ENCODE measurements at places on chromosomes 6 and 20. TPM values are rescaled to one million over a fixed set of nuclear protein-coding genes. Genes with fewer than 3 reads are reported as not detected.

GRCh38 chr6:85402071-85402470, 47.8 kb upstream of the NT5E start:
- no peak for DNase-seq

GRCh38 chr20:14664101-14664500, 326.7 kb upstream of the FLRT3 start:
- no peak for DNase-seq

DNA sequence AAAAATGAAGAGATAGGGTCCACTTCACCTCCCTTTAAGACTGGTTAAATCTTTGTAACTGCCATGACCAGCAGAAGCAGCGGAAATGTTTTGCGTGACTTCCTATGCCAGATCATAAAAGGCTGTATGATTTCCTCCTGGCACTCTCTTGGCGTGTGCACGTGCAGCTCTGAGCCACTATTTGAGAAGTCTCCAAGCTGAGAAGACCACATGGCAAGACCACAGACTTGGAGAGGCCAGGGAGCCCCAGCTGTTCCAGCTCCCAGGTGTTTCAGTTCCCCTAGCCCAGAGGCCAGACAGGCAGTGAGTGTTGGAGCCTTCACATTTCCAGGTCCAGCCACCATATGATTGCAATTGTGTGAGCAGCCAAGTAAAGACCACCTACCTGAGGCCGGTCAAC, 259.3 kb upstream of the RIN2 start:
- DNase-seq: no peak

- no peak for DNase-seq
Observed at GRCh38 chr20:37379967-37380828, 34.3 kb downstream of the SRC start.

GRCh38 chr6:105831311-105832097, 254.6 kb upstream of the PRDM1 start:
- DNase-seq: no peak

- no peak for DNase-seq
Observed at GRCh38 chr6:163940705-163941623, 526.4 kb downstream of the QKI start.

- no peak for DNase-seq
Observed at GRCh38 chr6:27829453-27830211, 82.6 kb downstream of the OR2B2 start.

DNA sequence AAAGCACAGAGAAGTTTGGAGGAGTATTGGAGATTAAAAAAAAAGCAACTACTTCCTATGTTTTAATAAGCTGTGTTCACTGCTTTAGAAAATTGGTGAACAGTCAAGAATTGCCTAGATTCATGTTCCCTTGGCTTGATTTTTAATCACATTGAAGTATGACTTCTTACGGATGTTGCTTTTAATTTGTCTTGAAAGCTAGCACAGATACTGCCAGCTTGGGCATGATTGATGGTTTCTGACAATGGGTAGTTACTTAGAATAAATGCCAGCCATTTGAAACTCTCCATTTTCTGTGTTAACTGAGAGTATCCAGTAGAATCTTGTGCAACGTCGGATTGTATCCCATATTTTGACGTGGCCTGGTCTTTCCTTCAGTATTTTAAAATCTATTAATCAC, 178.0 kb downstream of the DTNBP1 start:
- no peak for DNase-seq

DNA sequence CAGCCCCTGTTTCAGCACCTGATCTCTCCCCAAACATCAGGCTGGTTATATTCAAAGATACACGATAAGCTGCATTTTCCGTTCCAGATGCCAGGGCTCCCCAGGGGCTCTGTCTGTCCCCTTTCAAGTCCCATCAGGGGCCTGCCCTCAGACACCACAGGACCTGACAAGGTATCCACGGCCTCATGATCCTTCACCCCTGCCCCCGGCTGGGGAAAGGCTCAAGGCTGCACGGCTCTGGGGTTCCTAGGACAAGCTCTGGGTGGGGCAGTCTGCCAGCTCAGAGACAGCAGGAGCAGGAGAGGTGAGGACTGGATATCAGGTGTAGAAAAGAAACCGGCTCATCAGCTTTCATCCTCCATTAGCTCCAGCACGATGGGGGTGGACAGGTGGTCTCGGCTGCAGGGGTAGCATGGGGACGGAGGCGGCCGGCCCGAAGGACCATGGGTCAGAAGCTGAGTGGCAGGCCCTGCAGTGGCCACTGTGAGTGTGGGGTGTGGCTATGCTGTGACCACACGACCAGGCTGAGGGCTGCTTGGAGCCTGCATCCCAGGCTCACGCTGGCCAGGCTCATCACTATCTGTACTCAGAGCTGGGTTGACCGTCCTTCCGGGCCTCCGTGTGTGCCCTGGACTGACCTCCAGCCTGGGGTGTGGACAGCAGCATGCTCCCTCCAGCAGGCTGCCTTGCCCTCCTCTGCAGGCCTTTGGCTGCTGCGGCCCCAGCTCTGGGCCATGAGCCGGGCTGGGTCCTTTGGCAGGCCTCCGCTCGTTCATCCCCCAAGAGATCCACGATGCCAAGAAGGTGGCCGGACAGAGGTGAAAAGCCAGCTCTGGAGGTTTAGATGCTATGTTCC, 386.2 kb downstream of the THBS2 start:
- DNase-seq: no peak

DNA sequence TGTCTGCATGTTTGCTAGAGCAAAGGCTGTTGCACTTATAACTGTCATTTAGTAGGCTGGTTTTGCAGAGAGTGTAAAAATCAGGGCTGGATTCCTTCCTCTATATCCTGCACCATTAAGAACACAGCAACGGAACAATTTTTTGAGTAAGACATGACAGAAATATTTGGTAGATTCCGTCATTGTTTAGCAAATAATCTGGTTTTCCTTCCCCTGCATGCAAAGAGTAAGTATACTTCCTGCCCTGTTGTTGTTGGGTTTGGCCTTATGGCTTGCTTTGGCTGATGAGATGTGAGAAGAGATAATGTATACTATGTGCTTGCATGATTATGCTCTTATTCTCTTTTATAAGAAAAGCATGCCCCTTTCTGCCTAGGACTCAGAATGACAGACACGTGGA, 23.8 kb downstream of the MANEA start:
- DNase-seq: no peak

DNA sequence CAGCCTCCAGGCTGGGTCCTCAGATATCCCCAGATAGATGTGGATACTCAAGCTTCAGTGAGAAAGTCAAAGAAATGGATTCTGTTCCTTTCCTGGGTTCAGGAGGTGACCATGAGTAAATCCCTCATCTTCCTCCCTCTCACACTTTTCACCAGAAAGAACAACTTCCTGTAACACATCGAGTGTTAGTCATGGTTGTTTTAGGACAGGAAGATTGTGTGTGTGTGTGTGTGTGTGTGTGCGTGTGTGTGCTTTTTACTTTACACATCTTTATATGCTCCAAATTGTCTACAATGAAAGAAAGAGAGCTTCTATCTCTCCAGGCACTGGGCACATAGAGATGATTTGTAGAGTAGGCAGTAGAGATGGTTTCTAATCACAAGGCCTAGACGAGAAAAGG, 139.9 kb downstream of the TBXT start:
- DNase-seq: no peak

DNA sequence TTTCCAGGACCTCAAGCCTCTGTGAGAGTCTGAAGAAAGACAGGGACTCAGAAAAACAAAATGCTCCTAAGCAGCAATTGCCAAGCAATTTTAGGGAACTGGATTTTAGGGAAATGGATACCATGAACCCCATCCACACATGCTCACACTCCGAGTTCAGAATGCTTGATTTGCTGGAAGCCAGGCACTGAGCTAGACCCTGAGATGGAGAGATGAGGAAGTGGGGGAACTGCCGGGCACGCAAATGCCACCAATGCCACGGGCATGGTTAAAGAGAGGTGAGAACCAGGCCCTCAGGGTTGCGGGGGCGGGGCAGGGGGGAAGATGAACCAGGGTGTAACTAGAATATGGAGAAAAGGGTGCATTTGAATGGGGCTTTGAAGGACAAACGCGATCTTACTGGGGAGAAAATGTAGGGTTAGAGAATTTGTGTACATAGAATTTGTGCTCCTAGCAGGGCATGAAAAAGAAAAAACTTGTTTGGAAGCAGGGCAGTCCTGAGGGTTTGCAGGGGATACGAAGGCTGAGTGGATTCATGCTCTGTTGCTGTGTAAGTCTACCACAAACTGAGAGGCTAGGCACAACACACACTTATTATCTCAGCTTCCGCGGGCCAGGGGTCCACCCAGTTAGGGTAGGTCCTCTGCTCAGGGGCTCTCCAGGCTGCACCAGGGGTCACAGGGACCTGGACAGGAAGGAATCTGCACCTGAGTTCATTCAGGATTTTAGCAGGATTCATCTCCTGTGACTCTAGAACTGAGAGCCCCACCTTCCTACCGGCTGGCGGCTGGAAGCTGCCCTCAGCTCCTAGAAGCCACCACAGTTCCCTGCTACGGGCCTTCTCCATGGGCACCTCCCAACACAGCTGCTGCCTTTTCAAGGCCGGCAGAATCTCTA, 108.0 kb downstream of the SNX5 start:
- no peak for DNase-seq

GRCh38 chr6:33156561-33156960, 35.7 kb downstream of the COL11A2 start:
- no peak for DNase-seq

- no peak for DNase-seq
Observed at GRCh38 chr6:107801173-107801886, 22.8 kb downstream of the SCML4 start.

DNA sequence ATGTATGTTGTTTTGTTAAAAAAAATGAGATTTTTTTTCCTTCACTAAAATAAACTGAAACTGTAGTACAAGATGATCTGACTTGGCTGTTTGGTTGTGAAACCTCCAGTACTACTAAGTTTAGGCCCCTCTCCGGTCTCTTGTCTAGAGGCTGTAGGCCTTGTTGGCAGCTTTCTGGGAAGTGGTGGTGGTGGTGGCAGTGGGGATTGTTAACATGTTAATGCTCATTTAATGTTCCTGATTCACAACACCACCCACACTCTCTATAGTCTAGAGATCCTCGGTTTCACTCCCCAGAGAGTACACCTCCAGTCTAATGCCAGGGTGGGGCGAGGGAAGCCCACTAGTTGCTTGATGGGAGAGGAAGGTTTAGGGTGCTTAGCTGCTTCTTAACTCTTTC, 24.1 kb downstream of the STK4 start:
- DNase-seq: no peak

DNA sequence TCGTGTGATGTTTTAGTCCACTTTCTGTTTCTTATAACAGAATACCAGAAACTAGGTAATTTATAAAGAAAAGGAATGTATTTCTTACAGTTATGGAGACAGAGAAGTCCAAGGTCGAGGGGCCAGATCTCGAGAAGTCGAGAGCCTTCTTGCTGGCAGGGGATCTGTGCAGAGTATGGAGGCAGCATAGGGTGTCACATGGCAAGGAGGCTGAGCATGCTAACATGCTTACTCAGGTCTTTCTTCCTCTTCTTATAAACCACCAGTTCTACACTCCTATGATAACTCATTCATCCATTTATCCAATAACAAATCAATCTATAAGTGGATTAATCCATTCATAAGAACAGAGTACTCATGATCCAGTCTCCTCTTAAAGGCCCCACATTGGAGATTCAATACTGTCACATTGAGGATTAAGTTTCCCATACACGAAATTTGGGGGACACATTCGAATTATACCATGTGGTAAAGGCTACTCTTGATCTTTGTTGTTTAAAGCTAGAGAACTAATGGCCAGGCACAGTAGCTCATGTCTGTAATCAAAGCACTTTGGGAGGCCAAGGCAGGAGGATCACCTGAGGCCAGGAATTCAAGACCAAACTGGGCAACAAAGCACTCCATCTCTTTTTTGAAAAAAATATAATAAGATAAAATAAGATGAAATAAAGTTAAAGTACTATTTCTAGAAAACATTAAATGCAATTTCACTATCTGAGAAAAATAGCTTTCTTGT, 2.1 kb downstream of the GOPC start:
- no peak for DNase-seq

Gene PAK5
- total RNA-seq: not detected

Gene RAET1G
- total RNA-seq: 0.18 TPM

Gene CDH26
- 0.56 TPM for total RNA-seq

Gene BANF2
- not detected for total RNA-seq

Gene GPR6
- not detected for total RNA-seq

Gene REM1
- total RNA-seq: not detected

Gene MOCS1
- total RNA-seq: 1.2 TPM

Gene ID4
- total RNA-seq: not detected

Gene VSX1
- not detected for total RNA-seq
